ENCODE measurements at places on chromosomes 6 and 20.
A peak's percentile ranks its signal among the peaks of the same experiment; 100 is the strongest.

DNA sequence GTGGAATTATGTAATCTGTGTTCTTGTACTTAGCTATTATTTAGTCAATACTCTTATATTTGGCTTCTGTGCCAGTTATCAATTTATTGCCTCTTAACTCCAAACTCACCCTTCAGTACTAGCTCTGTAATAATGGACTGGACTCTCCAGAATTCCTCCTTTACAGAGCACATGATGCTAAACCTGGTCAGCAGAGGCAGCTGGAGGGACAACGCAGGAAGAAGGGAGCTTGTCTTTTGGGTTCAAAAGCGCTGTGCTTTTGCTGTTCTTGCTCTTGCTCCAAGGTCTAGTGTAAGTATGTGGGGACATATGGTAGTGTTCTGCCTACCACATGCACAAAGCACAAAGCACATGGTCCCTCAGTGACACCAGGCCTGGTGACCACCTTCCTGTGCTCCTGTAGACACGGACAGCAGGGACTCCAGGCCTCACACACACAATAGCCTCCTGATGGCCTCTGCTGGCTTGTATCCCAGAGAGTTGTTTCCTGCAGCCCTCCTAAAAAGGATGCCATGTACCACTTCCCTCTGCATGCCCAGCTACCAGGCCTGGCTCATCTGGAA lies 46.1 kb downstream of the CHD6 start:
- DNase-seq = no peak

GRCh38 chr6:154460306-154461071 lies 50.0 kb downstream of the CNKSR3 start:
- DNase-seq = no peak

DNA sequence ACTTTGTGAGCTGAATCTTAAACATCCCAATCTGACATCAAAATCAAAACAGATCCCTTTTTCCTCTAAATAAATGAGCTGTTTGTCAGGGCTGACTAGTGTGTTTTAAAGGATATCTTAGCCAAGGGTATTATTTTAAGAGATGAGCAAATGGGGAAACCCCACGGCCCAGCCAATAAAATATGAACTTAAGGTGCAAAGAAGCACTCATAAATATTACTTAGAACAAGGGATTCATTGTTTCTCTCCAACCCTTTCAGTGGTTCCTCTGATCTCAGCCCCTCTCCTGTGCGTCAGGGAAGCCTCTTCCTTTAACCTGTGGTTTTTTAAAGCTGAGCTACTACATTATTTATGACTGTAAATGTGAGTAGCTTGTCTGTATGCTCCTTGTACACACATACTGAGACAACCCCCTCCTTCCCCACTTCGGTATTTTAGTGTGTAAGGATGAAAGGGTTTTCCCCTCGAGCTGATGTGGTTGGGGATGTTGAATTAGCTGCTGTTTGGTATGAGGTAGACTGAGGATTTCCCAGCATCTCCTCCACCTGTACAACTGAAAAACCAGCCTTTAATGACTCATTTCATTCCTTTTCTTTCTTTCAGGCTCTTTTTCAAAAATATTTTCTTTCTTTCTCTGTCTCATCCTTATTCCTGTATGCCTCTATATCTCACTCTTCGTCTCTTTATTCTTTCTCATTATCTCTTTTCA lies 6.5 kb downstream of the BMP5 start:
- DNase-seq = peak; percentile 33

GRCh38 chr20:39576771-39577170 lies 614.6 kb downstream of the DHX35 start:
- no peak for DNase-seq

- no peak for DNase-seq
Observed at GRCh38 chr6:144170044-144170443, 19.7 kb downstream of the STX11 start.

DNA sequence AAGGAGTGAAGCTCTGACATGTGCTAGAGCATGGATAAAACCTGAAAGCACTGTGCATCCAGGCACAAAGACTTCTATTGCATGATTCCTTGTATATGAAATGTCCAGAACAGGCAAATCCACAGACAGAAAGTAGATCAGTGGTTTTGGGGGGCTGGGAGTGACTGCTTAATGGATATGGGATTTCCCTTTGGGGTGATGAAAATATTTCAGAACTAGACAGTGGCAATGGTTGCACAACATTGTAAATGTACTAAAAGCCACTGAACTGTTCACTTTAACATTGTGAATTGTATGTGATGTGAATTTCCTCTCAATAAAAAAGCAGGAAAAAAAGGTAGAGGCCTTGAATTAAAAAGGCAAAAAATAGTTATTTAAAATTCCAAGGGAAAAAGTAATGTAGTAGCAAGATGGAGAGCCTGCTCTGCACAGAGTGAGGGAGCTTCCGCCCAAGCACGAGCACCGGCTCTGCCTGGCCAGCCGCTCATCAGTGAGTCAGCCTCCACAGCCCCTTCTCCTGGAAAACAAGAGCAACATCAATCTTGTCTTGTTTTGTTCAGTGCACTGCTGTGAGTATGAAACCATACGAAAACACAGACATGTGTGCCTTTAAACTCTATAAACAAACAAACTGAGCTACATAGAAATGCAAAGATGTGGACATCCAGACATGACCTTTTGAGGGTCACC lies 74.6 kb upstream of the THBS2 start:
- DNase-seq = no peak

- DNase-seq = no peak
Observed at GRCh38 chr6:109165392-109165974, 70.2 kb downstream of the CEP57L1 start.

DNA sequence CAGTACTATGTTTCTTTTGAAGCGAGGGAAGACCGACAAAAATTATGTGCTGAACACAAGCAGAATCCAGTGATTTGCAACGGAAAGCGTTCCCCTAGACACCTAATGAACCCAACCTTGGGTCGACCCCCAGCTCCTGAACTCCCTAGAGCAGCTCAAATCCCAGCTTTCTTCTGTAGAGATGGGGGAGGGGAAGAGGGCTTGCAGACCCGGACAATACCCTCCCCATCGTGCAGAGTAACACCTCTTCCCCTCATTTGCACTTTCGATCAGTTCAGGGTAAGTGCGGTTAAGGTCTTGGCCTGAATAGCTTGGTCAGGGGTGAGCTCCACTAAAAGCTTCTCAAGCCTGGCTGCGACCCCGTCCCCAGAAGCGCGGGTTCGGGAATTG lies 404 bp downstream of the CEP162 start:
- DNase-seq = no peak

DNA sequence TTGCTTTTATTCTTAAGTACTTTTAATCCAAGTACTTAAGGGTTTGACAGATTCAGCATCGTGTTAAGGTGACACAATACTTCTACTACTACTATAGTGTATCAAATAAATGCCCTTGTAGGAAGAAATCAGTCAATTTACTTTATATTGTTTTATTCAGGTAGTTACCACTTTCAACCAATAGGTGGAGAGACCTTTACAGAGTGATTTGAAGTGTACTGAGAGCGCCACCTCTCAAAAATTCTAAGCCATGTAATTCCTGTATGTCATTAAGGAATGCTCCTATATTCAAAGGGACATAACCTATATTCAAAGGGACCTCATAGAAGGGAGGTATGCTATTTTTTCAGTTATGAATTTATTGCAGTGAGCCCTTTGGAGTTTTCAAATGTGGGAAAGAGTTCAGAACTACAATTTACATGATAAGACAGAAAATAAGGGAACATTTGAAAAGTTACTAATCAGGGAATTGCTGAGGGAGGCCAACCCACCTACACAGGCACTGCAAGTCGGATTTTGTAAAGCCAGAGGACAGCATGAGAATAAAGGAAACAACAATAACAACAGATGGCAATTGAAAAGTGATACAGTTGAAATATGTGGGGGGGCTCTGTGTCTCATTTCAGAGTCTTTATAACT lies 955.6 kb downstream of the TBC1D32 start:
- DNase-seq = no peak

GRCh38 chr6:70667711-70668498 lies at the start of gene SMAP1:
Gene SMAP1 (plus strand): TSS chr6:70667883. CDS start chr6:70668024, 141 bp downstream.
- peak; percentile 71 for DNase-seq

- DNase-seq = no peak
Observed at GRCh38 chr6:86380571-86381125, 556.7 kb upstream of the HTR1E start.

GRCh38 chr20:14126856-14127255 lies 131.5 kb downstream of the MACROD2 start:
- DNase-seq = no peak

DNA sequence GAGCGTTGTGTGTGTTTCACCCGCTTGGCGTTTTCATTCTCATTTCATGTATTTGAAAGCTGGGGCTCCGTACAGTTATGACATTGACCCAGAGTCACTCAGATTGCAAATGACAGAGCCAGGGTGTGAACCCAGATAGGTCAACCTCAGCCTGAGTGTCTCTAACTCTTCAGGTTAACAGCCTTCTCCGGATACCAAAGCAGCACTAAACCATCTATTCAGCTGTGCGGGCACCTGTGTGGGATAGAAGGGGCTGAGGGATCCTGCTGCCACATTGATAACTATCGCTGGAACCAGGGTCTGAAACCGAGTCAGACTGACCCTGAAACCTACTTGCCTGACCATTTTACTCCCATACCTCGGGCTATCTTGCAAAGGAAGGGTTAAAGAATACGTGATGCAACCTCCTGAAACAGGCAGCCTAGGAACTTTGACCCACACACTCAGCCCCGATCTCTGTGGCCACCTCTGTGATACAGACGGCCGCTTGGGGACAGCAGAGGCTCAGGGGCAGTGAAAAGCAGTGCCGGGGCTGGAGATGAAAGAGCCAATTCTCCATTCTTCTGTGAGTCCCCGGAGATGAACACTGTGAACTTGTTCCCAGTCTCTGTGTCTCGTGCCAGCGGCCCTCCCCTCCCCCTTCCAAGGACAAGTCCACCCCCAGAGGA lies 233.5 kb upstream of the QKI start:
- DNase-seq = no peak

GRCh38 chr6:164897523-164898235 lies 411.7 kb downstream of the C6orf118 start:
- no peak for DNase-seq

- no peak for DNase-seq
Observed at GRCh38 chr6:36033935-36034334, 6.3 kb downstream of the MAPK14 start.

- no peak for DNase-seq
Observed at GRCh38 chr6:32772656-32773055, 9.3 kb upstream of the HLA-DQB2 start.

- DNase-seq = no peak
Observed at GRCh38 chr6:32369660-32370059, 2.0 kb downstream of the TSBP1 start.

GRCh38 chr6:136676075-136676474 lies 116.2 kb downstream of the MAP3K5 start:
- DNase-seq = no peak

DNA sequence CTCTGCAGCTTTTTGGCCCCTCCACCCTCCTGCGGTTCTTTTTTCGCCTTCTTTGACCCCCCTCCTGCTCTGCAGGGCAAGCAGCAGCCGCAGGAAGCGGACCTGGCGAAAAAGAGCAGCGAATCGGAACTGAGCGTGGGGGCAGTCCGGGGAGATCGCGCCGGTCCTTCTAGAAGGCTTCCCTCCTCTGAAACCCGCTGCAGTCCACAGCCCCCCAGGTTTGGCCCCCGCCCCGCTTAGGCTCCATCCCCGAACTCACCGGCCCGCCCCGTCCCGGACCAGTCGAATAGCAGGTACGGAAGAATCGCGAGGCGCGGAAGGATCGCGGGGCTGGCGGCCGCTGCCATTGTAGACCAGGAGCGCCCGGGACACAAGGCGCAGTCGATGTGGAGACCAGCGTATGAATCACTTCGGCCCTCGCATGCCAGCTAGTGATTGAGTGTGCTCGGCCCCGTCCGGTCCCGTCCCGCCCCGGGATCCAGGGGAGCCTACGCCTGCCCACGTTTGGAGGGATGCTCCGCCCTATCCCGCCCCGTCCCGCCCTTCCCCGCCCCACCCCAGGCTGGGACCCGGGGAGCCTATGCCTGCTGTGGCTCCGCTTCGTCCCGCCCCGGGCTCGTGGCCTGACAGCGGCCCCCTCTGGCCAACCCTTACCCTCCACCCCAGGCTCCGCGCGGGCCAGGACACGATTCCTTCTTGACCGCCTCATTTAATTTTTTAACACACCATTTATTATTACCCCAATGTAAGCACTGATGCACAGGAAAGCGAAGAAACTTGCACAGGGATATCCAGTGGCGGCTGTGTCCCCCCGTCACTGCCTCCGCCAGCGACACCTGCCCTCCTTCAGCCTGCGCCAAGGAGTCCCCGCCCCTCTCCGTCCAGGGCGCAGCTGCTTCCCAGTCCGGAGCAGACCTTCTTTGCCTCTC lies at the start of gene ULBP3:
TSS of gene ULBP3 (minus strand) at position 402 of the 929 bp plus-strand sequence. CDS start at position 347, 55 bp downstream.
- DNase-seq = peak; percentile 86

DNA sequence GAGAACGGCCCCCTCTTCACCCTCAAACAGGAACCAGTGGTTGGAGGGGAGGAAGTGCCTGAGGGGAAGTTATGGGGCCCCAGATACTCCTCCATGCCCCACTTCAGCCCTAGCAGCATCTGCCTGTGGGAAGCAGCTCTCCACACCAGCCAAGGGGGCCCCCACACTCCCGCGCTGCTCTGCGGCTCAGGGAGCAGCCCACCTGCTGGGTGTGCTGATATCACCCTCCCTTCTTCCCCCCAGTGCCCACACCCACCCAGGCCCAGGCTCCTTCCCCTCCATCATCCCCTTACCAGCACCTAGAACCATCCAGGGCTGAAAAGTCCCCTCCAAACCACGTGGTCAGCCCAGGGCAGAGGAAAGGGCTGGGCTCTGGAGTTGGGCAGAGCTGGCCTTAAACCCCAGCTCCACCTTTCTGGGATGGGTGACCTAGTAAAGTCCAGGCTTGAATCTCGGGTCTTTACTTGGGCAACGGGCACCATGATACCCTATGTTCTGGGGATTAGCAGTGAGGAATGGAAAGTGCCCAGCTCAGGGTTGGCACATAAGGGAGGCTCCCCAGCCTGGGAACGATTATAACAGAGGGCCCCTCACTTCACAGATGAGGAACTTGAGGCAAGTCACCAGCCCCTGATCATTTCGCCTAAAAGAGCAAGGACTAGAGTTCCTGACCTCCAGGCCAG lies 663 bp downstream of the LST1 start:
- DNase-seq = no peak

DNA sequence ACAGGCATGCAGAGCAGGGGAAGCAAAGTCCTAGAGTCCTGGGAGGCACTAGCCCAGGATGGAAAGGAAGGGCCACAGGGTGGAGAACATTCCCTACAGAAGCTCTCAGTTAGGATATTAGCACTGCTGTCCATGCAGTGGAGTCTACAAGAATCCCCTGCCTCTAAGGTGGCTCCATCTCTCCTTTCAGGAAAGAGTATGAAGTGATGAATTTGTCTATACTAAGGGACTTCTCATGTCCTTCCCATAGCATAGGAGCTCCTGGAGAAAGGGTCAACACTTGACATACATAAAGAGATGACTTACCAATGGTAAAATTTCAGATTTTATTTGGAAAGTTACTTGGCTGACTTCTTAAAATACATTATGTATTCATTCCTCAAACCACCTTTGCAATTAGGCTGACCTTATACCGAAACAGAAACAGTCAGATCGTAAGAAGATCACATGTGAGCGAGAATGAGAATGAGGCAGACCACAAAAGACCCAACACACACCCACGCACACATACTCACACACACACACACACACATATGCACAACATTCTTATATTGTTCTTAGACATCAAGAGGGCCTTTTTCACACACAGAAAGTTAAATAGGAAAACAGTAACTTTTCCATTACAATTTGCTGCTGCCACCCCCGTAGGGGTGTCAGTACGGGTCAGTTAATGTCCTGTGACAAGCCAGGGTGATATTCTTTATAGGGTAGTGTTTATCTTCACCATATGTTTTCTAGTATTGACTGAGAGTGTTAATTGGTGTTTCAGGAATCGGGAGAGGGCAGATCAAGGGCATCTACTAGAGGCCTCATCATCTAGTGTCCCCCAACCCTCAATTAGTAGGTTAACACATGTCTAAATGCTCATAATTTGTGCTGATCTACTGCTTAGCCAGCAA lies 159.4 kb downstream of the FAXC start:
- DNase-seq = no peak
